ENCODE measurements at places on chromosomes 13 and 19. TPM values are rescaled to one million over a fixed set of nuclear protein-coding genes. Genes with fewer than 3 reads are reported as not detected.

The ZNF154 gene
- 6.0 TPM for total RNA-seq

The CGB1 gene
- total RNA-seq: not detected

The FREM2 gene
- total RNA-seq: 0.22 TPM

The LGALS4 gene
- 0.54 TPM for total RNA-seq

GRCh38 chr19:17866964-17867486 lies 4.7 kb upstream of the SLC5A5 start:
- DNase-seq: no peak

DNA sequence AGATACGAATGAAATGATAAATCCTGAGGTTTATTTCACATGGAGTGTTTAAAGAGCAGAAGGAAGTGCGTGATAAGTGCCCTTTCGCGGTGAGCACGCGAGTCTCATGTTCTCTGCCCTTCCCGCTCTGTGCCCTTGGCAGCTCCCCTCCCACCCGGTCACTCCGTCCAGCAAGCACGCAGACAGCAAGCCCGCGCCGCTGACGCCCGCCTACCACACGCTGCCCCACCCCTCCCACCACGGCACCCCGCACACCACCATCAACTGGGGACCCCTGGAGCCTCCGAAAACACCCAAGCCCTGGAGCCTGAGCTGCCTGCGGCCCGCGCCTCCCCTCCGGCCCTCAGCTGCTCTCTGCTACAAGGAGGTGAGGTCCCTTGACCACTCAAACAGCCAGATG lies 37.4 kb upstream of the TEX29 start:
- no peak for DNase-seq

- DNase-seq: no peak
Measured at GRCh38 chr13:99516153-99516929, 15.1 kb downstream of the TM9SF2 start.

- no peak for DNase-seq
Measured at GRCh38 chr13:39563470-39563735, 39.6 kb downstream of the LHFPL6 start.

DNA sequence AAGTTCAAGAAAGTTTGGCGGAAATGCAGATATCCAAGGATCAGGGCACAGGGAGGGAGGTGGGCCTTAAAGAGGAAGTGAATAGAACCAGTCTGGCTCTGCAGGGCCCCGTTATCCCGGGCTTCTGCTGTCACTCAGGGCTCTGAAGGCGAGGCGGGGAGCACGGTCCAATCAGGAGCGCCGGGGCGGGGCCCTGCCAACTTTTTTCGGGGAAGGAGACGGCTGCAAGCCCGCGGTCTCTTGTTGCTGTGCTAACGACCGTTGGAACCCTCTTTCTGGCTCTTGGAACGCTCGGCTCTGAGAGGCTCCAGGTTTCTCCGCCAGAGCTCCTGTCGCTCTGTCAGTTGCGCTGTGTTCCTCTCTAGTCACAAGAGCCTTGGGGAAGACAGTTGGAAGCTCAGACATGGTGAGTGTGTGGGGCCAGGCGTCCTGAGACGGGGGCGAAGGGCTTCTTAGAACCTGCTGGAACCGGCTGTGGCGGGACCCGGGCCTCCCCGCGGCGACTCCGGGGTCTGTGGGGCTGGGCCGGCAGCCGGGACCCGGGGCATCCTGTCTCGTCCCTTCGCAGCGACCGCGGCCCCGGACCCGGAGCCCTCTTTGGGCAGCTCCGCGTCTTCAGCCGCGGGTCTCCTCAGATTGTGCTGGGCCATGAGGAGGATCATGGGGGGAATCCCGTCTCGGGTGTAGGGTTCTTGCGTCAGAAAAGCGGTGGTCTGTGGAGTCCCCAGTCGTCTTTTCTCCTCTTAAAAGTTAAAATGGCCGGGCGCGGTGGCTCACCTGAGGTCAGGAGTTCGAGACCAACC lies 27.7 kb downstream of the ZNF844 start:
- DNase-seq: peak; percentile 95

DNA sequence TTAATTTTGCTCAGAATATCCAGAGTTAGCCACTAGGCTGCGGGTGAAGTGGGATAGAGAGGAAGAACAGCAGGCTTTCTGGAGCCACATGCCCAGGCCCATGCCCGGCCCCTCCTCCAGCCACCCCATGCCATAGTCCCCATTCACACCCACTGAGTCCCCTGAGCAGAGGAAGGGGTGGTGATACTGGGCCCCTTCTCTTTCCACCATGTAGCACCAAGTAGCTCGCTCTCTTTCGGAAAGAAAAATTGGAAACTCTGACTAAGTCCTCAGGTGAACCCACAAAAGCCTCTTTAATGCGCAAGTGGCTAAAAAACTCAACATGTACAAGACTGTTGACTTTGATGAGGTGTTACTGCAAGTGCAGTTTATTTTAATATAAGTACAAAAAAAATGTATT lies 76.7 kb upstream of the GPR183 start:
- no peak for DNase-seq

DNA sequence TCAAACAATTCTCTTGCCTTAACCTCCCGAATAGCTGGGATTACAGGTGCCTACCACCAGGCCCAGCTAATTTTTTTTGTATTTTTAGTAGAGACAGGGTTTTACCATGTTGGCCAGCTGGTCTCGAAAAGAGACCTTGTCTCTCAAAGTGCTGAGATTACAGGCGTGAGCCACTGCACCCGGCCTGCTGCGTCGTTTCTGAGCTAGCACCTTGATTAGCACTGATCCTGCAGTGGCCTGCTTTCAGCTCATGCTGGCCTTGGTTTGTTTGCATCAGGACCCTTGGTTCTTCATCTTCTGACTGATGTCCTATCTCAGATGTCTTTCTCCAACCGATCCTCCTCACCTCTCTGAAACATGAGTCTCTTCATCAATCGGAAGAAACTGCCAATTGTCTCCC lies 4.9 kb upstream of the TFDP1 start:
- peak; percentile 15 for DNase-seq

- DNase-seq: no peak
Measured at GRCh38 chr19:45766296-45766868, 2.7 kb downstream of the SIX5 start.

GRCh38 chr19:6847828-6848200 lies 39.6 kb upstream of the ADGRE1 start:
- DNase-seq: no peak

- DNase-seq: no peak
Measured at GRCh38 chr13:108368250-108368905, 98.9 kb downstream of the TNFSF13B start.

DNA sequence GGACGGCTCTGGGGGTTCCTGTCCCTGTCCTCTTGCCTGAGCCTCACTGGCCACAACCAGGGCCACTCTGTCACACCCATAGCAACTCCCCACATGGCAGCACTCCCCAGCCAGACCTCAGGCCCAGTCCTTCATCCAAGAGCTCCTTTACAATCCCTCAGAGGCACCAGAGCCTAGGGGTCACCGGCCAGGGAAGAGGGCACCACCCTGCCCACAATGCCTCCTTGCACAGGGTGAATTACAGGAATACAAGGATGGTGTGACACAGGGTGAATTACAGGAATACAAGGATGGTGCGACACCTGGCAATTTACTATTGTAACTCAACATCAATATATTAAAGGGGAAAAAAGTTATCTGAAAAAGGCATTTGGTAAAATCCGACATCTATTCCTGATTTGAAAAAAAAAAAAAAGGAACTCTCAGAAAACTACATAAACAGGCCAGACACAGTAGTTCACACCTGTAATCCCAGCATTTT lies 16.5 kb downstream of the MIER2 start:
- DNase-seq: no peak

DNA sequence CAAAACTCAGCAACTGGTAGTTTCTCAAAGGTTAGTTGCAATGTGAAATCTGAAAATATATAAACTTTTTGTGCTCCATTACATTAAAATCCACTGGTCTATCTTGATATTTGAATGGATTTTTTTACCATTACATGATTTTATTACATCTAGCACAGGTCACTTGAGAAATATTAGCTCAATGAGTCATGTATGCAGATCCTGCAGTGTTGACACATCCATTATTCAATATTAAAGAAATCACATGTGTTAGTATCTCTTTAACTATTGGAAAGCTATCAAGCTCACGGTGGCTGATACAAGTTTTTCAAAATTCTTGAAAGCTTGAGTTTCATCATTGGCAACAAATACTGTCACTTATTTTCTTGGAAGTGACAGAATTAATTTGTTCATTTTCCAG lies 373.9 kb upstream of the TSHZ3 start:
- no peak for DNase-seq

Measured in cardiac septum (tissue), 1 donor.